ENCODE measurements at places on chromosomes 6 and 20.
A peak's percentile ranks its signal among the peaks of the same experiment; 100 is the strongest.

DNA sequence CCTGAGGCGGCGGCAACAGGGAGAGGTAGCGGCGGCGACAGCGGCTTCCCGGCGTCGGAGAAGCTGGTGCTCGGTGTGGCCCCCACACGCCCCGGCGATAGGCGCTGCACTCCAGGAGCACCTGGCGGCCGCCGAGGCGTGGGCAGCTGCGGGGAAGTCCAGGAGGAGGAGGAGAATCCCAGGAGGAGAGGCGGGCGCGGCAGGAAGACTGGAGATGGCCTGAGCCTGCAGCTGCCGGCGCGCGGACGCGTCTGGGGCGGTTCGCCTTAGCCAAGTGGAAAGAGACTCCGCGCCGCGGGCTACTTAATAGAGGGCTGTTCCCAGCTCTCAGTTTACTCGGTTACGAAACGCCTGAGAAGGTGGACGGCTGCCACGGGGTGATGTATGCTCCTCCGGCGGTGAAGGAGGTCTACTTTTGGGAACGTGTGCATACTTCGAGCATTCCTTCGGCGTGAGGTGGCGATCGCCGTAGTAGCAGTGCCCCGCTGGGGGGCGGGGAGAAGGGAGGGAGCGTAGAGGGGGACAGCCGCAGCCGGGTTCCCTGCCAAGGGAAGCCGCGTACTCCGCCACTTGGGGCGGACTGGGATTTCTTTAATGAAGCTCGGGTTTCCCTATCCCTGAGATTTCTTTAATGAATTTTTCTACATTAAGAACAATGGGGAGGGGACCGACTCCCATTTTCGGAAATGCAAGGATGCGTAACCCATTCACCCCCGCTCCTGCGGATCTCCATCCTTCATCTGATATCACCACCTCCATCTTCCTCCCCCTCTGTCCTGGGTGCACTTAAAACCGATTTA, at the start of gene COL12A1:
COL12A1 (minus strand) TSS at position 278 of the 800 bp plus-strand sequence. CDS start 3,261 bp downstream, outside the sequence.
- DNase-seq: peak; percentile 13

GRCh38 chr20:5046656-5047339, 45.5 kb upstream of the SLC23A2 start:
- no peak for DNase-seq

DNA sequence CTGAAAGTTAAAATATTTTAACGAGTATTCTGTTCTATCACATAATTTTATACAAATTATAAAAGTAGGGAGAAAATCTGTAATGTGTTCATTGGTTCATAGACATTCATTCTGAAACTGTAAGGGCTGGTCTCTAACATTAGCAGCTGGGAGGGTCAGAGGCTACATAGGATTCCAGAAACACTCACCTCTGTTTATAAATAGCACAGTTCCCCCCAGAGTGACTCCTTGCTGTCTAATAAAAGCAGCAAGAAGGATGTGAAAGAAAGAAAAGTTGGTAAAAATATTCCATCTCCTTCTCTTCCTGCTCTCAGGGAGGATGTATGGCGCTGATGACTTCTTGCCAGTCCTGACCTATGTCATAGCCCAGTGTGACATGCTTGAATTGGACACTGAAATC, 25.3 kb upstream of the NAA20 start:
- no peak for DNase-seq

- no peak for DNase-seq
Measured at GRCh38 chr6:36969240-36969691, 14.7 kb downstream of the PI16 start.

DNA sequence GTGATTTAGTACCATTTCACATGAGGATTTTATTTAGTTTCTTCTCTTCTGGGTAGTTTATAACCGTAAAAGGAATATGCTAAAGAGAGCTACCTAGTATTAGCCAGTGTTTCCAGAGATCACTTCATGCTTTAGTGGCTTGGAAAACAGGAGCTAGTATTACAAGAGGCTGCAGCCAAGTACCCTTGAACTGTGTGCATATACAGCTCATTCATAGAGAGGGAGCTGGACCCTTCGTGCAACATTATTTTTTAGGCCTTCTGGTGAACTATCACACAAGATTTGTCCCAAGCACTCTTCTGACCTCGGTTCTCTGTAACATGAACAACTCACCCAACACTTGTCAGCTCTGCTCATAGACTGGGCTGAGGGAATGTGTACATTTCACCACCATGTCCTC, 74.9 kb upstream of the RIN2 start:
- DNase-seq: no peak

DNA sequence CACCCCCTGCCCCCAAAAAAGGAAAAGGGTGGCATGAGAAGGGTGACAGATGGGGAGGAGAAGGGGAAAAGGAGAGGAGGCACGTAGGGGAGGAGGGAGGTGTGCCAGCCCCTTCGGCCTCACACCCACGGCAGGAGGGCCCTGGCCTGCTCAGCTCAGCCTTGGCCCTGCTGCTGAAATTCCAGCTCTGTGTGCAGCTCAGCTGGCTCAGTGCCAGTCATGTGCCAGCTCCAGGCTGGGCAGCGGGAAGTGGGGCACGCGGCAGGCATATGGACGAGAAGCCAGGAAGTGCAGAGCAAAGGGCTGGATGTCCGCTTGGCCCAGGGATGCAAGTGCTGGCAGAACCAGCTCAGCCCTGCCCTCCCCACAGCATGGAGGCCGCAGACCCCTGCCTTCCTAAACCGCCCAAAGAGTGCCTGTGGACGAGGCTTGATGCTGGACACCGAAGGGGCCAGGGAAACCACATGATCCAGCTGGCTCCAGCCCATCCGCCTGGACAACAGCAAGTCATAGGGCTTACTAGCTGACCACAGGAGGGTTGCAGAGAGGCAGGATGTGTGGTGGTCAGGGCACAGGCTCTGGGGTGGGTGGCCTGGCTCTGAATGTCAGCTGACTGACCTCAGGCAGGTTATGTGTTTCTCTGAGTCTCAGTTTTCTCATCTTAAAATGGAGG, 60.2 kb downstream of the NOL4L start:
- DNase-seq: no peak

DNA sequence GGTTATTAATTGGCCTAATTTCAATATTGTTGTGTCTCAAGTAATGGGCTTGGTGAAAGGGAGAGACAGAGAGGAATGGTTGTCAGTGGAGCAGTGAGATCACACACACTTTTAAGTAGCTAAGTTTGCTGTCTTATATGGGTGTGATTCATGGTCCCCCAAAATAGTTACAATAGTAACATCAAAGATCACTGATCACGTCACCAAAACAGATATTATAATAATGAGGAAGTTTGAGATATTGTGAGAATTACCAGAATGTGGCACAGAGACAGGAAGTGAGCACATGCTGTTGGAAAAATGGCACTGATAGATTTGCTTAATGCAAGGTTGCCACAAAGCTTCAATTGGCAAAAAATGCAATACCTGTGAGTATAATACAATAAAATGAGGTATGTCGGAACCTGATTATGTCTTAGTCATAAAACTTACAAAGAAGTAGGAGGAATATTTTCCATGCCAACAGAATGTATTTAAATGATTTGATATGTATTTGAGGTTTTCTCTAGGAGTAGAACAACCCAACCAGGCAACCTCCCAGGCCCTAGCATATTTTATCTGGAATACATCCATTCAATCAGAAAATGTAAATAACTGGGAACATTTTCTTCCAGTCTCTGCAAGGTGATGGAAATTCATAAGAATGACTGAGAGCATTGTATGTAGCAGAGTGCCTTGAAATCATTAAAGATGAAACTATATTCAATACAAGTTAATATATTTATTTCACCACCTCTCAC, 167.8 kb downstream of the CARMIL1 start:
- DNase-seq: no peak

- DNase-seq: no peak
Measured at GRCh38 chr6:152783217-152783878, 32.8 kb downstream of the VIP start.

GRCh38 chr6:37134036-37134395, 35.9 kb upstream of the PIM1 start:
- no peak for DNase-seq

DNA sequence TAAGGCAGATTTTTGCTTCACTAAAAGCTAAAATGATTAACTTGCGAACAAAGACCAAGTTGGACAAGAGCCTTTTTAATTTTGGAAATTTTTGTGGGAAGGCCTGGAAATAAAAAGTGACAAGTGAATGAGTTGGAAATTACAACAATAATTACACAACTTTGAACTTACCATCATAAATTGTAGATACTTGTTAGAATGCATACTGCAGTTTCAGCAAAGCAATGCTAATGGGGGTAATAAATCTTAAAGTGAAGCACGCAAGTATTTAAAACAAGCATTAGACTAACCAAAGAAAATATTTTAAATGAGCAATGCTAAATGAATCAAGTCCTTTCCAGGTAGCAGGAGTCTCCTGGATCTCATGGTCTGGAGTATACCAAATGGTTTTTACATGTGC, 83.2 kb upstream of the EYA4 start:
- no peak for DNase-seq

- no peak for DNase-seq
Measured at GRCh38 chr6:35021004-35021403, 120.1 kb downstream of the TCP11 start.

GRCh38 chr6:152428126-152428525, 209.0 kb downstream of the SYNE1 start:
- DNase-seq: no peak

- no peak for DNase-seq
Measured at GRCh38 chr20:57553376-57554018, 7.4 kb upstream of the PCK1 start.

DNA sequence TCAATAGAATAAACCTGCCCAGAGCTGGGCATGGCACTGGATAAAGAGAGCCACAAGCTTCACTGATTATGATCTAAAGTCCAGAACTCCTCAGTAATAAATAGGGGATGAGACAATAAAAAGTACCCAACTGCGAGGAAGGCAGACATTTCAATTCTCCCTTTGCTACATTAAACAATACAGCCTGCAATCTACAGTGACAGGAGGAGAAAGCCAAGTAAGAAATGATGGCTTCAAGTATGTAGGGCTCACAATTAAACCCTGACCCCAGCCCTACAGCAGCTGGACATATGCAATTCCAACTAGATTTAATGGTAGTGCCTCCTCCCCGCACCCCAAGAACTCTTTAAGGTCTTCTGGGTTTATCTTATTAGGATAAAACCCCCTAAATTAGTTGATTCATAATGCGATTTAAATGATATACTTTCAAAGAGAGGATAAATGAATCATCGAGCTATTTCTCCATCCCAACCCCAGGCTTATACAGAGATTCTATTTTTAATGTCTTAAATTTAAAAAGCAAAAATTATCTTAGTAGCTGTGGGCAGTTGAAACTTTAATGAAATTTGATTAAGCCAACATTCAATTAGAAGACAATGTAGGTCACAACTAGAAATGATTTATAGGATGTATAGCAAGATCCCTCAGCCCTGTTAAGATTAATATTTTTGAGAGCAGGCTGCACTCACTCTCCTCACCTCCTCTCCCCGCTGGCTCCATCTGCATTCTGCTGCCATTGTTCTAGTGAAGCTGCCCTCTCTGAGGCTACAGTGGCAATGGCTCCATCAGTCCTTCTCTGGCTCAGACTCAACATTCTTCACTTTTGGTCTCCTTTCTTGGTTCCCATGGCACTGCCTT, 57.1 kb downstream of the OGFRL1 start:
- DNase-seq: no peak

GRCh38 chr6:80250391-80250997, 144.0 kb downstream of the BCKDHB start:
- DNase-seq: no peak

- no peak for DNase-seq
Measured at GRCh38 chr20:62873280-62873679, 11.7 kb upstream of the TCFL5 start.

DNA sequence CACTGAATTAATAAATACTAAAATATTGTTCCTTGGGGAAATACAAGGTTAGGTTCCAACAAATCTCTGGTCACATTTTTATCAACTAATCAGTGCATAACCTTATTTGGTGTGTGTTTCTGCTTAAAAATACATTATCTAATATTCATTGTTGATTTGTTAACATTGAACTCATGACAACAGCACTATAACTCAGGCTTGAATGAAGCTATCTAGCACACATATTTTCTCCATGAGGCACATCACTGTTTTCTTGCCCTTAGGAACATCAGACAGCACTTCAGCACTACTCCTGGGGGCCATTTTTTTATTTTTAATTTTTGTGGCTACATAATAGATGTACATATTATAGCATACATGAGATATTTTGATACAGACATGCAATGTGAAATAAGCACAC, 277.2 kb upstream of the NT5E start:
- no peak for DNase-seq

DNA sequence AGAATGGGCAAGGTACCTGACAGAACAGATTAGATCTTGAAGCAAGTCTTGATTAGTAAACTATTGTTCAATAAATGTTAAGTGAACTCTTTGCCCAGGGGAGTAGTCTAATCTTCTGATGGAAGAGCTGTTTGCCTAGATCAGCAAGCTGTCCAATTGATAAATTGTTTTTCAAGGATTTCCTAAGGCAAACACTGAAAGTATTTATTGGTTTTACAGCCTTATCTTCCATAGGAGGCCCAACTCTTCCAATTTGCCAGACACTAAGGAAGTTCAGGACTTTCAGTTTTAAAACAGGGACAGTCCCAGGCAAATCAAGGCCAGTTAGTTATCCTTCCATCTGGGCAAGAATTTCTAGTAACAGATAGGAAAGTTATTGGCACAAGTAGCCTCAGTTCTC, 1.8 kb upstream of the C6orf163 start:
- no peak for DNase-seq

DNA sequence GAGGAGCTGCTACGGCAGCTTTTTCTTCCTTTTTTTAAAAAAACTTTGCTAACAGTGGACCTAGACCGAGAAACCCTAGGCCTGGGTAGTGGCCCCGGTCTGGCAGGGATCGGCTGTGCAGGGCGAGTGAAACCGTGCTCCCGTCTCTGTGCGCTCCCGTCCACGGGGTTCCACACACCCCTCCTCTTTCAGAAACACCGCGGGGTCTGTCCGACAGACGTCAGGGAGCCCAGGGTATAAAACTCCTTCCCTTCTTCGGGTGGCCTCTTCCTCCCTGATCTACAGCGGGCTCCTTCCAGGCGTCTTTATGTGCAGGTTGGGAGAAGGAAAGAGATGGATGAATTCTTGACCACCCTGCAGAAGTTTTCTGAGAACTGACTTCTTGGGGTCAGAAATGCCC, 27.1 kb upstream of the SMOC2 start:
- DNase-seq: no peak

GRCh38 chr20:32343439-32343838, 14.7 kb upstream of the ASXL1 start:
- DNase-seq: no peak

DNA sequence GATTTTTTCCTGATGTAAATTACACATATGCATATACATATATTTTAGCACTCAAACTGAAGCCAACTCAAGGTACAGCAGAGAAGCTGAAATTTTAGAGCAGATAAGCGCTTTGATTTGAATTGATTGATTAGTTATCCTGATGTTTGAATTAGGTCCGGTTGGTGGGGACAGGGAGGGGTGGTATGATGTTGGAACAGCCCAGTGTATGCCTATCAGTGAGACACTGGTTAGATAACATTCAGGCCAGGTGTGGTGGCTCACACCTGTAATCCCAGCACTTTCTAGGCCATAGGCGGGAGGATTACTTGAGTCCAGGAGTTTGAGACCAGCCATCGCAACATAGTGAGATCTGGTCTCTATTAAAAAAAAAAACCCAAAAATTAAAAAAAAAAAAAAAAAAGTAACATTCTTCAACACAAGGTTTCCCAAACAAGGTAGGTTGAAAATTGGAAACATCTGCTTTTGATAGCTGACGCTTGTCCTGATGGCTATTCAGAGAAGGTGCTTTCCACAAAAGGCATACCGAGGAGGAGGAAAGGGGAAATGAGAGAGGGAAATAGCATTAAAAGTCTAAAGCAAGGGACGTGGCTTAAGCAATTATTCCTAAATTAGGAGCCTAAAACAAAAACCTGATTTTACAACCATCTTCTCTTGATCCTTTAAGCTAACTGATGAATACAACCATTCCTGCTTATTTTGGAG, 288.4 kb upstream of the JARID2 start:
- DNase-seq: no peak
